Aorta (tissue), 5 donors: ENCODE measurements at places on chromosomes 5 and 9. TPM values are rescaled to one million over a fixed set of nuclear protein-coding genes. Genes with fewer than 3 reads are reported as not detected.

DNA sequence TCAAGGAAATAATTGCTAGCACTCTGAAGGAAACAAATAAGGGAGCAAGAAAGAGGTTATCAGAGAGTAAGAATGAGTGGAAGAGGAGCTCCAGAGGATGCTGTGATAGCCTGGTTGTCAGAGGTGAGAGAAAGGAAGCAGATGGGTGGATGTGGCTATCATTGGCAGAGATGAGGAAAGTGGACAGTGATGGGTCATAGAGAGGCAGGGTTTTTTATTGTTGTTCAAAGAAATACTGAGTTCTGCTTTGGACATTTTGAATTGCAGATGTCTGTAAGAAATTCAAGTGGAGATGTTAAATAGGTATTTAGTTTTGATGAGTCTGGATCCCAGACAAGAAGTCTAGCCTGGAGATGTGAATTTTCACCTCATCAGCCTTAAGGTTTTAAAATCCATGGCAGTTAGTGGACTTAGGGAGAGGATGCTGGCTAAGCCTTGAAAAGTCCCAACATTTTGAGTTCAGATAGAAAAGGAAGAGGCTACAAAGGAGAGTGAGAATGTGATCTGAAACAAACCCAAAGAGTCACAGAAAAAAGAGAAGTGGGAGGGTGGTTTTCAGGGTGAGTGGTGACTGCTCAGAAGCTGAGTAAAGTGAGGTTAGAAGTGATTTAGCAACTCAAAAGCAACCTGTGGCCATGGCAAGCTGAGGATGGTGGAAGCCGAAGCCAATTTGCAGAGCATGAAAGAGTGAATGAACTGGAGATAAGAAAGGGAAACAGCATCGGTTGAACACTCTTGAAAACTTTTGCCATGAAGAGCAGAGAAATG, 50.4 kb downstream of the PPIC start:
- DNase-seq: no peak

GRCh38 chr5:54874337-54875021, 110.9 kb downstream of the ESM1 start:
- DNase-seq: no peak

DNA sequence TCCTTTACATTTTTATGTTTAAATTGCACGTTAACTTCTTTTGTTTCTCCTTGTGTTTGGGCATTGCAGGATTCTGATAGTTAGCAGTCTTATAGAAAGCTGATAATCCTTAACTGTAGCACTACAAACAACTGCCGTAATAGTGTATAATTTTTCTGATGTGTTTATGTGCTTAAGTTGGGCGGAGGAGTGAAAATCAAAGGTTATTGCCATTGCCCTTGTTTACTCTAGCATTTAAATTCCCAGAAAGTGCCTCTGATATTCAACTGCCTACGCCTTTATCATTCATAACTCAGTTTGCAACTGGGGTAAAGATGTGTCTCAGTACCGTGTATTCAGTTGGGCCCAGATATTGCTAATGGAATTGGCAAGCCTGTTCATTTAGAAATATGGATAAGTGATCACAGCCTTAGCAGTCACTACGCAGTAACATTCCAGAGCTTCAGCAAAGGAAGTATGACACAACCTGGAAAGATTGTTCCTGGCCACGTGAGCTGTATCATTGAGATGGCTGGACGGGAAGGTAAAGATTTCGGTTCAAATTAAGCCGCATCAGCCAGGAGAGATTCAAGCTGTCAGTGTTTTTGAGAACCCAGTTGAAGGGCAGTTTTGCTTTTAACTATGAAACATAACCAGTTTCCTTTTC, 28.1 kb upstream of the LRRTM2 start:
- no peak for DNase-seq

GRCh38 chr9:12439267-12439666, 253.9 kb upstream of the TYRP1 start:
- DNase-seq: peak; percentile 16

DNA sequence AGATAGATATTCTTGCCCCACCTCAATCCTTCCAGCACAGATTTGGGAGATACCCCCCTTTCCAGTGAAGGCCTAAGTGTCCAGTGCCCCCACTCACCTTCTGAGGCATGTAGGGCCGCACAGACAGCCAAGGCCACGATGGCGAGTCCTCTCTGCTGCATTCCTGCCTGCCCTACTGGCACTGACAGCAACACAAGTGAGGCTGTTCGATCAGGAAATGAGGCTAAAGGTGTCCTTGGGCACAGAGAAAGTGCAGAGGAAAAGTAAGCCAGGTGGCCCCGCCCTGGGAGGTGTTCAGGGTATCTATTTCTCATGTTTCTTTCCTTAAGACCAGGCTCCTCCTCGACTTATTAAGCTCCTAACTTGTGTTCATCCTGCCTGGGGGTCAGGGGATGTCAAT, at the start of gene CCL28:
TSS of gene CCL28 (minus strand) at position 236 of the 400 bp plus-strand sequence. CDS start at position 161, 75 bp downstream.
- no peak for DNase-seq

- DNase-seq: peak; percentile 61
Measured at GRCh38 chr9:134301387-134302129, 24.7 kb upstream of the RXRA start.

DNA sequence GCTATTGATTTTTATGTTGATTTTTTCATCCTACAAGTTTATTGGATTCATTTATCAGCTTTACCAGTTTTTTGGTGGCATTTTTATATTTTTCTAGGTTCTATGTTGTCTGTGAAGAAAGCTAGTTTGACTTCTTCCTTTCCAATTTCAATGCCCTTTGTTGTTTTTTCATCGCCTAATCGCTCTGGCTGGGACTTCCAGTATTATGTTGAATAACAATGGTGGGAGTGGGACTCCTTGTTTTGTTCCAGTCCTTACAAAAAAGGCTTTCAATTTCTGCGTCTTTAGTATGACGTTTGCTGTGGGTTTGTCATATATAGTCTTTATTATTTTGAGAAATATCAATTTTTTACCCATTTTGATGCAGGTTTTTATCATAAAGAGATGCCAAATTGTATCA, 175.6 kb upstream of the CCNH start:
- no peak for DNase-seq

GRCh38 chr5:79256563-79256962, 20.6 kb downstream of the JMY start:
- DNase-seq: no peak

DNA sequence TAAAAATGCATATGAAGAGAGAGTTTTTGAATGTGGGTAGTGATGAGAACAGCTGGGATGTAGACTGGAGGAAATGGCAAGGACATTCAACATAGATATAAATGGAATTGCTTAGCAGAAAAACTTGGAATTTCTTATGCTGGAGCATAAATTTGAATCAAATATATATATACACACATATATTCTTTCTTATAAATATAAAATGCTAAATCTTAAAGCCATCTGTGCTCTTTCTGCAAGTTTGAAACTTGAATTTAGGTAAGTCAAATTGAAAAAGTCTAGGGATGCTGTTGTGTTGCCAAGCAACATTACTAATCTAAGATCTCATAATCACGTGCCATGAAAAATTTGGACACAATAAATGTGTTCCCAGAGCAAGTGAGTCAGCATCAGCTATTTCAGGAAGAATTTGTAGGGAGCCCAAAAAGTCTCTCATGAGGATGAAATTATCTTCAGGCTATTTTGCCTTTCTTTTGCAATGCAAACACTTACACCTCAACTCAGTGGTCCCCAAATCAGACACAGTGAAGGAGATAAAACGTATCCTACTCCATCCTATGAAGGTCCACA, 58.4 kb upstream of the ALDH1A1 start:
- DNase-seq: no peak

GRCh38 chr5:67190410-67190809, 6.2 kb downstream of the CD180 start:
- DNase-seq: no peak

- DNase-seq: no peak
Measured at GRCh38 chr5:176879663-176880361, 19.3 kb downstream of the HK3 start.

GRCh38 chr9:119905724-119906123, 536.5 kb upstream of the BRINP1 start:
- no peak for DNase-seq

- DNase-seq: no peak
Measured at GRCh38 chr5:5089895-5090649, 50.1 kb upstream of the ADAMTS16 start.

GRCh38 chr5:59874675-59875074, 18.9 kb downstream of the PDE4D start:
- no peak for DNase-seq

DNA sequence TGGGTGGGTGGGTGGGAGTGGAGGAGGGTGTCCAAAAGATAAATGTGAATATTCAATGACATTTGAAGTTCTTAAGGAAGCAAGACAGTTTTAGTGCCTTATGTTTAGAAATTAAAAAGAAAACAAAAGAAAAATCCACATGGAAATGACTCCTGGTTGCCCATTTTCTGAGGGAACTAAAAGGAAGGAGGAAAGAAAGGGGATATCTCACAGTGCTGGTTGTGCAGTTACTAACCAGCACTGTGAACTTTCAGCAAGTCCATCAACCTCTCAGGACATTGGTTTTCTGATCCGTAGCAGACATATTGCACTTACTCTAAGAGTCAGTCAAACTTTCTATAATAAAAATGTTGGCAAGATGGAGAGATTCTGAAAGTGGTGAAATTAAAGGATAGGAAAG, 431.0 kb upstream of the CLINT1 start:
- DNase-seq: no peak

GRCh38 chr5:126543660-126544059, 51.4 kb downstream of the ALDH7A1 start:
- no peak for DNase-seq

- DNase-seq: no peak
Measured at GRCh38 chr9:68777070-68777763, 72.2 kb downstream of the PIP5K1B start.

DNA sequence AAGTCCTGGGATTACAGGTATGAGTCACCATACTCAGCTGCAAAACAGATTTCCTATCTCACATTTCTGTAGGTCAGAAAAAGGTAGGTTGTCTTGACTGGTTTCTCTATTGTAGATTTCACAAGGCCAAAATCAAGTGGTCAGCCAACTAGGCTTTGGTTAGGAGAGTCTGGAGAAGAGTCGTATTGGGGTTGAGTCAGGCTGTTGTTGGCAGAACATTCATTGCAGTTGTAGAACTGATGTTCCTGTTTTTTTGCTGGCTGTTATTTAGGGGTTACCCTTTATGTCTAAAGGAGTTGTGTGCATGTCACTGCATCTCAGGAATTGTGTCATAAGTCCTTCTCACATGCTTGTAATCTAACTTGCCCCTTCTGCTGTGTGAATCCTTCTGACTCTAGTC, 814.2 kb upstream of the GRAMD2B start:
- no peak for DNase-seq

DNA sequence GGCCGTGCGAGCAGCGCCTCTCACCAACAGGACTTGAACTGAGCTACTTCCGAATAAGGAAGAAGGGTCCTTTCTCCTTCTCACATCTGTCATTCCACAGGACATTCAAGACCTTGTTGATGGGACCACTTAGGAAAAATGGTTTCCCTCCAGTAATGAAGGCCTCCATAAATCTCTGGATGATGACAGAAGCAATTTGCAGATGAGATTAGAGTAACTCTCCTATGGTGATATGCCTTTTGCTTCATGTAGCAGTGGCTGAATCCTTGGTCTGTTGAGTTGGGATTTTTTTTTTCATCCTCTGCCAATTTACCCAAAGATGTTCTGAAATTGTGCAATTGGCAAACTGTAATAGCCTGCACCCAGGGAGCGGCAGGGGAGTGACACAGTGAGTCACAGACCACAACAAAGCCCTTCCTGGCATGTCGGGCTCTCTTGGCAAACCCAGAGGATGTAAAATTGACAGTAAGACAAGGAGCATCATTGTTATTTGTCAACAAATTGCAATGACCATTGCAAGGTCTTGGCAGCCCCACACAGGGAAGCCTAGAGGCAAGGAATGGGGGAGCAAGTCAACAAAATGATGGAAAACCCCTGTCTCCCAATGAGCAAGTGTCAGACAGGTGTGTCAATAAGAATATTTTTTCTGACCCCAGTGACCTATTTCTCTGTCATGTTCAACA, 275.9 kb downstream of the ACTL7B start:
- no peak for DNase-seq

DNA sequence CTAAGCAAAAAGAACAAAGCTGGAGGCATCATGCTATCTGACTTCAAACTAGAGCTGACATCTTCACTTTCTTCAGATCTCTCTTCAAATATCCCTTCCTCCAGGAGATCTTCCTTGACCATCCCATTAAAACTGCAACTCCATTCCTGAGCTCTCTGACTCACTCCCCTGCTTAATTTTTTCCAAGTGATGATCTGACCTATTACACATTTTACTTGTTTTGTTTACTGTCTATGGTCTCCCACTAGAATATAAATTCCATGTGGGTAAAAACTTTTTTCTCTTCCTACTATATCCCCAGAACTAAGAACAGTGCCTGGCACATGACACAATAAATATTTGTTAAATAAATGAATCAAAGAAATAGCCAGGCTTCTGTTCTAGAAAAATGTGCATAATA, 87.5 kb downstream of the SLIT3 start:
- no peak for DNase-seq

DNA sequence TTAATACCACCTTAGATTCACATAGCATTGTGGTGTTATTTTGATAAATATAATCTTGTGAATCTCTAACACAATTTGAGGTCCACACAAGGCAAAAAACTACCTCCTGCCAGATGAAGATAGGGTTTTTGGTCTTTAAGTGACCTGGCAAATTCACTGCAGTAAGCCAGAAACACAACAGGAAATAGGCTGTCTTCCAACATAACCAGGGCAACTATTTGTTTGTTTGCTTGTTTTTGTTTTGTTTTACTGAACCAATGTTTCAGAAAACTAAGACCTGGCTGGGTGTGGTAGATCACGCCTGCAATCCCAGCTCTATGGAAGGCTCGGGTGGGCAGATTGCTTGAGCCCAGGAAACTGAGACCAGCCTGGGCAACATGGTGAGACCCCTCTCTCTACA, 95.5 kb downstream of the USP20 start:
- DNase-seq: no peak

GRCh38 chr9:22158271-22158670, 149.2 kb upstream of the CDKN2B start:
- no peak for DNase-seq

DNA sequence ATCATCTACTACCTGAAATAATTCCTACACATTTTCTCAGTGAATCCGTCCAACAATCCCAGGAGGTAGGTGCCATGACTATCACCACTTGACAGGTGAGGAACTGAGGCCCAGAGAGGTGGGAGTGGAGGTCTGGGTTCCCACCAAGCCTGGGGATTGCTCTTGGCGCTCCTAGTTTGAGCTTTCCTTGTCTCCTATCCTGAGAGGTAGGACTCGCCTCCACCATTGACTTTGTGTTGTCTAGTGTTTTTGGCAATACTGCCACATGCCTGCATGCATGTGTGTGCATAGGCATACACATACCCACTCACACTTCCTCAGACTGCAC, 6.3 kb upstream of the NTNG2 start:
- no peak for DNase-seq

CENPK gene
- 3.7 TPM for total RNA-seq

IRGM gene
- not detected for total RNA-seq

SNCAIP gene
- total RNA-seq: 14.7 TPM

AGXT2 gene
- not detected for total RNA-seq

SPINK13 gene
- total RNA-seq: not detected

ZDHHC21 gene
- 16.3 TPM for total RNA-seq

CDX1 gene
- total RNA-seq: not detected

TMEM141 gene
- total RNA-seq: 26.6 TPM

PCDHB3 gene
- total RNA-seq: 2.0 TPM
